ENCODE measurements at places on chromosomes 11 and 22.

- DNase-seq, result peak; percentile 61
Observed at GRCh38 chr22:45441138-45441537, 27.6 kb downstream of the RIBC2 start.

DNA sequence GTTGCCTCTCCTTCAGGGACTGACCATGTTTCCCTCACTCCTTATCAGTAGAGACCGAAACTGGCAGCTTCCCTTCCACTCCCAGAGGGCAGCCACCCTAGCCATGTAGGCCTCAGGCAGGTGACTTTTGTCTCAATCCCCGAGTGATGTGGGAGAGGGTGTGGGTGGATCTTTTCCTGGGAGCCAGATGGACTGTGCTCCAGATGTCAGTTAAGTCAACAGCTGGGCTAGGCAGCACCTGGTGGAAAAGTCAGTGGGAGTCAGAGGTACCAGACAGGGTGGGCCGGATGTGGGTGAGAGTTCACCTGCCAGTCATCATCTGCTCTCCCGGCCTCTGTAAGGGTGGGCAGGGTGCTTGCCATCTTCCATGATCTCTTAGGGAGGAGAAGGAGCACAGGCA lies 1.9 kb downstream of the BANF1 start:
- no peak for DNase-seq

DNA sequence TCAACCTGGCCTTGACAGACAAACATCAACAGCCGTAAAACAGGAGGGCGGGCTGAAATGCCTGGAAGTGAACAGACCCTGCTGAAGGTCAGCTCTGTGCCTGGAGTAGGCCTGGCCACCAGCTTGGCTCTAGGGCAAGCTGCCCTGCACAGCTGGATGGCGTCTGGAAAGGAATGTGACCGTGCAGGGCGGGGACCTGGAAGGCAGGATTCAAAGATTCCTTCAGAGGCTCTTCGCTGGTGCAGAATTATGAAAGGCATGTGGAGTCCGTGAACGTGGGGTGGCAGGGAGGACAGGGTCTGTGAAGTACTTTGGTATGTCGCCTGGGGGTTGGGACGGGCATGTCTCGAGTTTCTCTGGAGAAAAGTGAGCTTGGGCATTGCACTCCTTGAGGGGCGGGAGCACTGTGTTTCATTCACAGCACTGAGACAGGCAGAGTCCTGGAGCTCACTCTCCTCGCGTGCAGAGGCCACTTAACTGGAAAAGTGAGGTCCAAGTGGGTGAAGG lies 1.5 kb downstream of the EHD1 start:
- no peak for DNase-seq

DNA sequence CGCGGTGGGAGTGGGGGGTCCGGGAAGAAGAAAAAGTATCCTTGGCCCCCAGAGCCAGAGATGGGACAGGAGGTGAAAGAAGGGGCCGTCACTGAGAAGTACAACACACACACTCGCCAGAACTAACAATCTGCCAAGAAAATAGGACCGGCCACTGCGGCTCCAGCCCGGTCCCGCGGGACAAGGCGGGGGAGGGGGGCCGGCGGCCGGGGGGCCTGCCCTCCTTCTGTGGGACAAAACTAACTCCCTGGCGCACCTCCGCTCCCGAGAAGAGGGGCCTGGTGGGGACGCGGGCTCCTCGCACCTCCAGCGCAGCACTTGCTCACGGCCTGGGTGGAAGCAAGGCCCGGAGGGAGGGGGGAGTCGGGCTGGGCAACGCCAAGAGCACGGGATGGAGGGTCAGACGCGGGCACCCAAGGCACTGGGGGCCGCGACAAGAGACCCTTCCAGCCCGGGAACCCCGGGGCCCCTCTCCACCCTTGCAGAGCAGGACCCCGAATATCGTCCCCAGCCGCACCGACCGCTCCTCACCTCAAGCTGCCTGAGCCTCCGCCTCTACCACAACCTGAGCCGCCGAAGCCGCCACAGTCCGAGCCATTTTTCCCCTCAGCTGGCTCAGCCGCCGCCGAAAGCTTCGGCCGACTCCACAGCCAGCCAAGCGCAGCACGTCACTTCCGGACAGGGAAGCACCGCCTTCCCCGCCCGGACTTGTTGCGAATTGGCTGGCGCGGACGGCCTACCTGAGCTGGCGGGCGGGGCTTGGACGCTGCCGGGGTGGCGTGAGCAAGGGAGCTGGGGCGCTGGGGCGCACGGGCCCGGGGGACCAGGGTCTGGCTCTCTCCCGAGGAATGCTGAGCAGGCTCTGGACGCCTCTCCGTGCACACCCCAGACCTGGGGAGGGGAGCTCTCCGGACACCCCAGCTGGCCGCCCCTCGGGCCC lies at the start of gene PIK3C2A:
Gene PIK3C2A (minus strand): TSS at position 670 of the 940 bp plus-strand sequence. CDS start 38,245 bp downstream, outside the sequence.
- DNase-seq, result peak; percentile 95

- DNase-seq, result no peak
Observed at GRCh38 chr11:134640971-134641968, 229.2 kb upstream of the B3GAT1 start.

DNA sequence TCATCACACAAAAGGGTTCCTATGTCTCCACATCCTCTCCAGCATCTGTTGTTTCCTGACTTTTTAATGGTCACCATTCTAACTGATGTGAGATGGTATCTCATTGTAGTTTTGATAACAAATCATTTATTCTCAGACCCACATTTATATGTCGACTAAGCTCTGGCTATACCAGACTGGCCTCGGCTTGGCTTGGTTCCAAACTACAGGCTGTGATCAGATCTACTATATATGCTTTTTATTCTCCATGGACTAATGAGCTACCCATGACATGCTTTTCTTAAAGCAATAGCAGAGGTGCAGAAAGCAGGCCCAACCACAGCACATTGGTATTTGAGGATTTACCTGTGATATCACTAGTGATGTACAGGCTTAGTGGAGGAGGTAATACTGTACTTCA lies 139.8 kb upstream of the PGR start:
- no peak for DNase-seq

Measured in HEK293T (cell line).